ENCODE measurements at places on chromosomes 1 and 21.

DNA sequence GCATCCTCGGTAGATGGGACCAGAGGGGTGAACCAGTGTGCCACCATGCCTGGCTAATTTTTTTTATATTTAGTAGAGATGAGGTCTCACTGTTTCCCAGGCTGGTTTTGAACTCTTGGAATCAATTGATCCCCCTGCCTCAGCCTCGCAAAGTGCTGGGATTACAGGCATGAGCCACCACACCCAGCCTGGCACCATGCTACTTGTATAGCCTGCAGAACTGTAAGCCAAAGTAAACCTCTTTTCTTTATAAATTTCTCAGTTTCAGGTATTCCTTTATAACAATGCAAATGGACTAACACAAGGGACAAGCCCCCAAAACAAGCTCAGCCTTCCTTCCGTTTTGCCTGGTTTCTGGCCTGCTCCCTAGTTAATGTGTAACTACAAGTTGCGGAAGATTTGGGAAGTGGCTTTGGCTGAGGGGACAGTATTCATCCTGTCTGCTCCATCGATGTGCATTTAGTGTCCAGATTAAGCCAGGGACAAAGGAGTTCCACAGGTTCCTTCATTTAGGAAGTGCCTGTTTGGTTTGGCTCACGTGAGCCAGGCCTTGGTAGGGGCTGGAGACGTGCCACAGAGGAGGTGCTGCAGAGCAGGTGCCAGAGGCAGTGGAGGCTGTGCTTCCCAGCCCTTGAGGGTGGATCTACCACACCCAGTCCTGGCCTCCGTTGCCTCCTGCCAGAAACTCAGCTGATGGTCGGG is 4.4 kb downstream of the AVPR1B start:
- no peak for DNase-seq

- no peak for DNase-seq
These were observed 33.7 kb upstream of the SGIP1 start for GRCh38 chr1:66500301-66500700.

DNA sequence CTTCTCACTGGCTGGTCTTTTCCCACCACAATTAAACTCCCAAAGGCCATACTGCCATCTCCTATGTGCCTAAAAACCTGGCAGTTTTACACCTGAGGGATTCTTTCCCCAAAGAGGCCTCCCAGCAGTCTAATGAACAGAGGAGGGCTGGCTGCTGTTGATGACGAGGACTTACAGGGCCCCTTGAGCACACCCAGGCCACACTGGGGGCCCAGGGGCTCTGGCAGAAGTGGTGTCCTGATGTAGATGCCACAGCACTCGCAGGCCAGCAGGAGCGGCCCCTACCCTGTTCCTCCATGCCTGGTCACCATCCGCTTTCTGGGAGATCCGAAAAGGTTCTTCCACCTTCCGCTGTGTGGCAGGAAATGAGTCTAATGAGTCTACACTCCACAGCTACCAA is 24.2 kb downstream of the POFUT2 start:
- DNase-seq: peak; percentile 12

- DNase-seq: no peak
These were observed 279.9 kb downstream of the DNM3 start for GRCh38 chr1:172121081-172121717.

DNA sequence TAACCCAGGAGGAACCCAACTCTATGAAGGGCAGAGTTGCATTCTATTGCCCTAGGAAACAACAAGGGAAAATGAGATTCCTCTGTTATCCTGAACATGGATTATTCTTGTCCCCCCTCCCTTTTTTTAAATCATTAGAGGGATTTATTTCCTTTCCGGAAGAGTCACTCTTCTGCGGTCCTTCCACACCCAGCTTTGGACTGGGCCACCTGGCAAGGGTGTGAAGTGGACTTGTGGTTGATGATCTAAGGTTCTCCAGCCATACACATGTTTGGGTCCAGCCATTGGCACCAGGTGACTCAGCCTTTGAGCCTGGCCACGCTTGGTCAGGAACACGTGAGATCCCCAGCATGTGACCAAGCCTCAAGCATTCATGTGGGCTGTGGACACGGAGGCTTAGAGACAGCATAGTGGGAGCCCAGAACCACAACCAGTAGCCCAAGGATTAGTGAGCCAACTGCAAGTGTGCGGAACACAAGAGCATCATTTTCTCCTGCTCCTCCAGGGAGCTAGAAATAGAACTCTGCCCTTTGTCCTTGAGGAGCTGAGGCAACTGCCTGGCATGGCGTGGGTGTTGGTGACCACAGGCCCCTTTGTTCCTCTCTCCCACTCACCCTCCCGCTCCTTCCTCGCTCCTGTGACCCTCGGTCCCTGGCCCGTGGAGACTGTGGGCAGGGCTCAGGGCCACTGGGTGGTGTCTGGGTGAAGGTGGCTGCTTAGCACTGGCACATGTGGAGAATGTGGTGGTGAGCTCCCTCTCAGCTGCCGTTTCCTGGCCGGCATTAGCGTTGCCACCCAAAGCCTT is 50.1 kb downstream of the NENF start:
- DNase-seq: no peak

DNA sequence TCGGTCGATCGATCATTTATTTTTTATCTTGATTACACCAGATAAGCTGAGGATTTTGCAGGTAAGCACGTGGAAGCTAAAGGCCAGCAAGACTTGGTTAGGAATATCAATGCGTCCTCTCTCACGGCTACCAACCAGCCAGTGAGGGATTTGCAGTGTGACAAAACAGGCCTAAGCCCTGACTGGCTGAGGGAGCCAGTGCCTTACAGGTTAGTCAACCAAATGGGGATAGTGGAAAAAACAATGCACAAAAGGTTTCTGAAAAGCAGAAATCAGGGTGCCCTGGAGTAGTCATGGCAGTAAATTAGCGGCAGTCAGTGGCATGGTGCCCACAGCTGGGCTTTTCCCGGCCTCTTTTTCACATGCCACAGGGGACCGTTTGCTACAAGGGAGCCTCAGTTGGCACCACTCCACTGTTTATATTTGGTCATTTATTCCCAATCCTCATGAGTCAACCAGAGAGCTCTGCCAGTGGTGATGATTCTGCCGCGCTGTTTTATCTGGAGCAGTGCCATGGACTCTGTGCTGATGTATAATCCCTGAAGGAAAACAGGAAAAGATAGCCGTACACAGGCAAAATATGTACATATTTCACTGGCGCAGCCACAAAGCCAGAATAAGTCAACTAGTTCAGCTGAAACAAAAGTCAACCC is 167.6 kb downstream of the RHOU start:
- peak; percentile 79 for DNase-seq

GRCh38 chr1:143717434-143717833 is 254.4 kb downstream of the FAM72C start:
- no peak for DNase-seq

DNA sequence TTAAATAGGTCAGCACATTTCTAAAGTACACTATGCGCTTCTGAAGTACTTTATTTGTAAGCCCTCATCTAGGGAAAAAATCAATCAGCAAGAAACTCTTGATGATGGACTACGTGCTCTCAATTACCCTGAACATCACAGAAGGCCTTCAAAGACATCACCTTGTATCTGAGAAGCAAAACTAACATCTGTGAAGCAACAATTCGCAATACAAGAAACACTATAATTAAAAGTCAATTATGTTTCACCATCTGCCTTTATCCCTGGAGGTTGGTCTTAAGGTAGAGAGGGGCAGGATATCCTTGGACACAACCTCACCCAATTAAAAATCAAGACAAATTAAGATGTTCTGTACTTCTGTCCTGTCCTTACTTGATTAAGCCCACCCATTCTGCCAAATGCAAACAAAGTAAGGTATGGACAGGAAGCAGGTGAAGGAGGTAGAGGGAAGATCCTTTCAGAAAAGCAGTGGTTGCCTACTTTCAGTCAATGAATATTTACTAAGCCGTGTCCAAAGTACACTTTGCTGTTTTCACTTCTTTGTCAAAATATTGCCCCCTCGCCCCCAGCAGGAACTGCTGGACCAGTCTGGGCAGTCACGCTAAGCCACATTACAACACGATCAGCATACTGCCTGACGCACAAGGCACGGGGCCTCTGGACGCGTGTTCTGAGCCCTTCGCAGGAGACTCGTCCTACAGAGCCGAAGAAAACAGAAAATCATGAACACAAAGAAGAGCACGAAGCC is 887 bp downstream of the SLC19A2 start:
- DNase-seq: peak; percentile 61

DNA sequence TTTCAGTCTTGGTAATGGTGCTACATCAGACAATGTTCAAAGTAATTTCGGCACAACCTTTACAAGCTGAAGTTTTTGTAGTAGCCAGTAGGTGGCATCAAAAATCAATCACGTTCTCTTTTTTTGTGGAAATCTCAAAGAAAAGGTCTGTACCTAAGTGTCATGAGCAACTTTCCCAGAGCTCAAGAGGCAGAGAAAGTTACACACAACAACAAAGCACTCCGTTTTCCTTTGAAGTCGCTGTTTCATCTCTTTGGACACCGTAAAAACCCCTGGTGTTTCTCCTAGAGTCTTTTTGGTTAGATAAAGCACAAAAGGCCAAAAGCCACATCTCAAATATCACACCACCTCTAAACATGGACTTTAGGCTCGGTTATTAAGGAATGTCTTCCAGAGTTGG is 131.6 kb downstream of the LHX8 start:
- no peak for DNase-seq

DNA sequence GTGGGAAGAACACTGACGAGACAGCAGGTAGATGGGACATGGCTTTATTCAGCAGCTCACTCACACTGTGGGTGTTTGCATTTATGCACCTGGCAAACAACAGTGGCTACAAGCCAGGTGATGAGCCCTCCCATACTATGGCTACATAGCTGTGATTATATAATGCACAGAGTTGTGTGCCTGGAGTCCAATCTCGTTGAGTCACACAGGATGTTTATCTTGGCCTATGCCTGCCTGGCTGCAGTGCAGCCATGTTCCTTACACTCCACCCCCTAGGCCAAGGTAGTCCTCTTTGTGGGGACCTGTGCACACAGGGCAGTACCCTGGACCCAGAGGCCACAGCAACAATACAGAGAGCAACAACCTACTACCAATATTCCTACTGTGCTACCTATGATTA is 1643.8 kb downstream of the MRPL39 start:
- no peak for DNase-seq

- DNase-seq: no peak
These were observed 22.0 kb downstream of the PRKCZ start for GRCh38 chr1:2072109-2072806.

GRCh38 chr1:31736675-31737074 is 27.5 kb downstream of the ADGRB2 start:
- no peak for DNase-seq

GRCh38 chr1:239437822-239438221 is 51.5 kb downstream of the CHRM3 start:
- no peak for DNase-seq

DNA sequence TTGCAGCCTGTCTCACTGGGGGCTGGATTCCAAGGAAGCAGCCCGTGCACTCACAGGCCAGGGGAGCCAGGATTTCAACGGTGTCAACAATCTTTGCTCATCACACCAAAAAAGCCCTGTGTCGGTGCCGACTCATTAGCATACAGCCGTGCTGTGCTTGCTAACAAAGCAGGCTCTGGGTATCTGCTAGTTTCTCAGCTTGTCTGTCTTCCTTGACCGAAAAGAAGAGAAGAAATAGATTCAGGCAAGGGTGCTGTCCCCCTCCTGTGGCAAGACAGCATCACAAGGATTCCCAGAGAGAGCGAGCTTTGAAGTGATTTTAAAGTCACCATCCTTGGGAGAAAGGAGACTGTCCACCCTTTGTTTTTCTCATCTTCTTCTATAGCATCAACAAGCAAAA is 214.7 kb downstream of the SDCCAG8 start:
- no peak for DNase-seq

DNA sequence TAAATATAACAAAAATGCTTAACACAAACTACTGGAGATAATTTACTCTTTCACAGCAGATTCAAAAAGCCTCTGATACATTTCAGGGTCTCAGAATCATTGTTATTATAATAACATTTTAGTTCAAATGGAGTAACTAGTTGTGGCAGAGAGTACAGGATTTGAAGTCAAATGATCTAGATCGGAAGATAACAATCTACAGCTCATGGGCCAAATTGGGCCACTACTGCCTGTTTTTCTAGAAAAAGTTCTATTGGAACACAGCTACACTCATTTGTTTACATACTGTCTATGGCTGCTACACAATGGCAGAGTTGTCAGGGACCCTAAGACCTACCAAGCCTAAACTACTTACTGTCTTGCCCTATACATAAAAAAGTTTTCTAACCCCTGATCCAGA is 63.6 kb downstream of the ELAVL4 start:
- DNase-seq: no peak

DNA sequence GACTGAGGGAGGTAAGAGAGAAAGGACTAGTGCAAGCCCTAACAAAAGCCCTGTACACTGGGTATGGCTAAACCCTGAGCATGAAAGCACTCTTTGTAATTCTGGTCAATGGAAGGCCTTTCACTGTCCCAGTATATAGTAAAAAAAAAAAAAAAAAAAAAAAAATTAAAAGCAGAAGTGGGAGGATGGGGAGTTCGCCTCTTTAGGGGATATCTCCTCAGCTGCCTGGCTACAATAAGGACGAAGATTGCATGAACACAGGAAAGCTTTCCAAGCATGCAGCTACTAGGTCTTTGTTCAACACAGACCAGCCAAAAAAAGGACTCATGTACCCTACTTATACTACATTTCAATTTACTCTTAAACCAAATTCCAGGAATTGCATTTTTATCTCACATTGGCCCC is 59.1 kb downstream of the EIF4G3 start:
- DNase-seq: no peak

- no peak for DNase-seq
These were observed 131.5 kb upstream of the ZNF644 start for GRCh38 chr1:91153341-91153740.

- DNase-seq: peak; percentile 26
These were observed 28.9 kb upstream of the EDN2 start for GRCh38 chr1:41513383-41513735.

GRCh38 chr1:206502403-206502802 is 4.9 kb upstream of the RASSF5 start:
- no peak for DNase-seq

- DNase-seq: peak; percentile 54
These were observed 361.5 kb upstream of the ZP4 start for GRCh38 chr1:238252033-238252802.

- DNase-seq: no peak
These were observed 745 bp downstream of the RCSD1 start for GRCh38 chr1:167630568-167631385.

DNA sequence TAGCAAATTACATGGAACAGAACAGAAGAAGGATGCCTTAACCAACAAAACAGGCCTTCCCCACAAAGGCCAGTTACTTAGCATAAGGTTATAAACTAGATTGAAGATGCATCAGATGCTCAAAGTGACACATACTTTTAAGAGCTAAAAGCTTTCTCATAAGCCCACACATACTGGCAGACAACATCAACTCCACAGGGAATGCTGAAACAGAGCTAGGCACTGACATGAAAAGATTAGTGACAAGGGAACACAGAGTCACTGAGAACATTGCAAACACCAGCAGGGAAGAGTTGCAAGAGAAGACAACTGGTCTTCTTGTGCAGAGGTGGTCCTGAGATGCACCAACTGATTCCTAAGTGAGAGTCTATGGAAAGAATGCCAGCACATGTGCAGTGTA is 6.9 kb downstream of the TTC13 start:
- DNase-seq: no peak

GRCh38 chr1:228983661-228984060 is 248.4 kb downstream of the RHOU start:
- DNase-seq: no peak

All from Right ventricle myocardium superior (tissue), 1 donor.